ENCODE measurements at places on chromosomes 2 and 18.

DNA sequence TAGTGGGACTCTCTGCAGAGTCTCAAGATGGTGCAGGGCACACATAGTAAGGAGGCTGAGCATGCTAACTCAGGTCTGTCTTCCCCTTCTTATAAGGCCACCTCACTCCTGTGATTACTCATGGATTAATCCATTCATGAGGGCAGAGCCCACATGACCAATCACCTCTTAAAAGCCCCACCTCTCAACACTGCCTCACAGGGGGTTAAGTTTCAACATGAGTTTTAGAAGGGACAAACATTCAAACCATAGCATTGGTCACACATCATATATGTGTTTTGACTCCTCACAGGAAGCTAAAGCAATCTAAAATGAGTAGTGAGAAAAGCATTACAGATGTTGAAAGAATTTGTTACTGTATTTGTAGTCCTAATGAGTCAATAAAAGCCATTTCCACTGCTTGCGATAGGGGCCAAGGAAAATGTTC, 57.5 kb downstream of the DTNA start:
- no peak overlapping the region for H3K27ac ChIP-seq
- no peaks in the 10 kb centered on the region for H3K36me3 ChIP-seq
- no peaks in the 10 kb centered on the region for H3K4me1 ChIP-seq
- peaks cover 2% of the 10 kb centered on the region for H3K27me3 ChIP-seq

- H3K4me1 ChIP-seq = peaks cover 7% of the 10 kb centered on the region
- no peak overlapping the region for H3K27ac ChIP-seq
- no peak overlapping the region for H3K4me3 ChIP-seq
- H3K27me3 ChIP-seq = peaks cover 3% of the 10 kb centered on the region
Observed at GRCh38 chr18:23207191-23207955, 72.1 kb downstream of the CABLES1 start.

DNA sequence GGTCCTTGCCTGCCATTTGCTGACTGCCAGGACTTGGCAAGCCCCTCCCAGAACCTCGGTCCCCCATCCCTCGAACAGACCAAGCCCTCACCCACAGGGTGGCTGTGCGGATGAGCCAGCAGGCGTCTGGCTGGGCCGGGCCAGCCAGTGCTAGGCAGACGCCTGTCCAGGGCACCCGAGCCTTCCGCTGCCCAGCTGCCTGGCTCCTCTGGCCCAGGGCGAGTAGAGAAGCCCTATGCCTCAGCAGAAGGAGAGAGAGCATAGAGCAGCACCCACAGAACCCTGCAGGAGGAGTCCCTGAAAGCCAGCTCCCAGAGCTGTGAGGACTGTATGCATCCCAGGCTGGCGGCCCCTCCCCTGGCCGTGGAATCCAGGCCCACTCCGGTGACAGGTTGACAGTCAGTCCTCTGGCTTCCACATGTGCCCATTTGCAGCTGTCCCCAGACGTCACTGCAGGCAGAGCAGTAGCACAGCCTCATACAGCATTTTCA, 62.1 kb upstream of the GLI2 start:
- DNase-seq = no peak
- H3K4me3 ChIP-seq = no peak overlapping the region
- peaks cover 13% of the 10 kb centered on the region for H3K27me3 ChIP-seq
- H3K36me3 ChIP-seq = no peaks in the 10 kb centered on the region
- no peak overlapping the region for H3K27ac ChIP-seq

- H3K36me3 ChIP-seq = no peaks in the 10 kb centered on the region
- H3K4me1 ChIP-seq = no peaks in the 10 kb centered on the region
- H3K27ac ChIP-seq = no peak overlapping the region
- no peak for DNase-seq
- no peak overlapping the region for H3K4me3 ChIP-seq
- H3K27me3 ChIP-seq = no peaks in the 10 kb centered on the region
Observed at GRCh38 chr2:150307258-150307657, 180.2 kb downstream of the RND3 start.

- no peak for DNase-seq
- peaks cover 40% of the 10 kb centered on the region for H3K4me1 ChIP-seq
- peak overlapping the region; percentile 31 for H3K27ac ChIP-seq
- peaks cover 10% of the 10 kb centered on the region for H3K36me3 ChIP-seq
Observed at GRCh38 chr2:169761970-169762292, 28.3 kb downstream of the KLHL23 start.

DNA sequence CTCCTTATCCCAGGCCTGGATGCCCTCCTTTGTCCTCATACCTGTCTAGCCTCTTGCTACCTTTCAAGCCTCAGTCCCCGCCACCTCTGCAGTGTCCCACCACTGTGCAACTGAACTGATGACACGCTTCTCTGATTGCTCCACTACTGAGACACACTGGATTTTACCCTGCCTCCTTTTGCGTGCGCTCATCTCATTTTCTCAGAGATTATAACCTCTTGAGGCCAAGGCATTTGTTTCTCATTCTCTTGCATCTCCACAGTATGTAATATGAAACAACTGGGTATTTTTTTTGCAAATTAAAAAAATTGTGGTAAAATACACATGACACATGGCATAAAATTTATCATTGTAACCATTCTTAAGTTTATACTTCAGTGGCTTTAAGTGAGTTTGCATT, 95.4 kb downstream of the PRKCE start:
- DNase-seq = no peak
- H3K4me3 ChIP-seq = no peak overlapping the region
- H3K36me3 ChIP-seq = no peaks in the 10 kb centered on the region

GRCh38 chr18:29181151-29181901, 1004.4 kb upstream of the CDH2 start:
- no peaks in the 10 kb centered on the region for H3K4me1 ChIP-seq
- DNase-seq = no peak
- H3K27me3 ChIP-seq = no peaks in the 10 kb centered on the region
- H3K4me3 ChIP-seq = no peak overlapping the region
- H3K36me3 ChIP-seq = no peaks in the 10 kb centered on the region
- no peak overlapping the region for H3K27ac ChIP-seq

GRCh38 chr2:133936601-133937000, 317.3 kb upstream of the MGAT5 start:
- no peaks in the 10 kb centered on the region for H3K4me1 ChIP-seq
- H3K27me3 ChIP-seq = peaks cover 12% of the 10 kb centered on the region
- no peak overlapping the region for H3K27ac ChIP-seq
- DNase-seq = no peak

DNA sequence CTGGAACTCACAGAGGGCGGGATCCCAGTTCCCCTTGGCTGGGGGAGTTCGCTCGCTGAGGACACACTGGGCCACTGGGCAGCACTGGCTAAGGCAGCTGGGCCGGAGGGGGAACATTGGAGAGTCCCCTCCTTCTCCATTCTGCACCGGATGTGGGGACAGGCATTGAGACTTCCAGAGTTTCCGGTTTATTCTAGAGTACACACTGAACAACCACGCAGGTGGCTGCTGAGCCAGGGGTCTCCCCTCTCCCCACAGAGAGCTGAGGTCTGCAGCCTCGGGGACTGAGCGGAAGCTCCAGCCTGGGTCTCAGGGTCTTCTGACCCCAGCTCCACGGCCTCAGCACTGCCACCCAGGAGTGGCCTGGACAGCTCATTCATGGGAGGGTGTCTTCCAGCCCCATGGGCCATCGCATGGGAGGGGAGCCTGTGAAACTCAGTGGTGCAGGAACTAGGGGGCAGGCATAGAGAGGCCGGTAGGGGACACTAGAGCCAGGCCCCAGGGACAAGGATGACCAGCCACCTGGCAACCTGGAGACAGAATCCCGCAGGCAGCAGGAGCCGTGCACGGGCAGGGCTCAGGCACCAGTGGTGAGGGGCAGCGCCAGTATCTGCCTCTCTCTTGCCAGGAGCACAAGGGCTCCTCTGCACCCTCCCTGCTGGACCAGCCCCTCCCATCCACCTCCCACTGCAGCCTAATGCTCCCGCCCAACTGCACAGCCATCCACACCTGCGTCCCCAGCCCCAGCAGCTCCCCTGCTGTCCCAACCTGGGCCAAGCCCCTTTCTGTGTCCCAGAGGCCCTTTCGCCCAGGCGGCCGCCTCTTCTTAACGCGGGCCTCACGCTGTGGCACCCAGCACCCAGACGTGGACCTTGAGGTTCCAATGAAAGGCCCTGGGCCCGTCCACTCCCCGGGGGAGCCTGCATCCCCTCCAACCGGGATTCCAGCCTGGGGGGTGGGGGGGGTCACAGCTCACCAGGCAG, 45.1 kb upstream of the GPC1 start:
- no peaks in the 10 kb centered on the region for H3K36me3 ChIP-seq
- DNase-seq = no peak
- H3K27ac ChIP-seq = peak overlapping the region; percentile 39
- peaks cover 18% of the 10 kb centered on the region for H3K4me1 ChIP-seq

DNA sequence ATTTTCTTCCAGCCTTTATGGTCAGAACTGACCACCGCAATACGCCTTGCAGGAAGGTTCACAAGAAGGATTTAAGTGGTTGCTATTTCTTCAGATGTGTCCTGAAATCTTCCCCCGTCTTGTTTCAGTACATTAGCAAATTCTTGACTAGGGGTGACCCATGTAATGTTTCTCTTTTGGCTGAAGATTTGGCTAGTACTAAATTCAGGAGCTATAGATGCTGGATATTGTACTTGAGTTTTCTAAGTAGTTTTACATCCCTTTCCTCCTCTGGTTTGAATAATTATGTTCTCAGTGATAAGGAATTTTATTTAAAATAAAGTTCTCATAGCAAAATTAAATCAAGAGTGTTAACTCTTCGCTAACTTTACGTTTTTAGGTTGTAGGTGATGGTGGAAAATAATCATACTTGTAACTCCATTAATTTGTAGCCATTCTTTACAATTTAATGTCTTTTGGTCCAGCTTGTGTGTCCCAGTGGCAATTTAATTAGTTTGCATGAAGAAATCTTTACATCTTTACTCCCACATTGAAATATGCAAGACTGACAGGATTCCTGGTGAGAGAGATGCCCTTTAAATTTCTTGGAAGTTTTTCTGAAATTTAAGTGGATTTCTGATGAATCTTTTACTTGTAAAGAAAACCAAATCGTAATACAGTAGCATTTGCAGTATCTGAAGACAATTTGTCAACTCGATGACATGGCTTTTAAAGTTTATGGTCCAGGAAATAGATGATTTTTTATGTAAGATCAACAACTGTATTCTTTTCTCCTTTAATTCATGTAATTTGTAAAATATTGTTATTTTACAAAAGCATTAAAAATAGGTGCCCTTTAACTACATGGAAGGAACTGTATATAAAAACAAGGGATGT, 2.8 kb downstream of the PHLPP1 start:
- H3K27ac ChIP-seq = no peak overlapping the region
- no peak for DNase-seq
- H3K4me3 ChIP-seq = peak overlapping the region; percentile 62
- peaks cover 24% of the 10 kb centered on the region for H3K4me1 ChIP-seq

GRCh38 chr18:22189449-22190166, 20.2 kb downstream of the GATA6 start:
- no peak overlapping the region for H3K27ac ChIP-seq
- DNase-seq = no peak
- no peak overlapping the region for H3K4me3 ChIP-seq
- H3K36me3 ChIP-seq = no peaks in the 10 kb centered on the region
- no peaks in the 10 kb centered on the region for H3K4me1 ChIP-seq
- H3K27me3 ChIP-seq = peaks cover 14% of the 10 kb centered on the region

GRCh38 chr18:37965572-37965970, 400.0 kb upstream of the CELF4 start:
- H3K4me3 ChIP-seq = no peak overlapping the region
- no peaks in the 10 kb centered on the region for H3K36me3 ChIP-seq
- H3K27ac ChIP-seq = no peak overlapping the region

DNA sequence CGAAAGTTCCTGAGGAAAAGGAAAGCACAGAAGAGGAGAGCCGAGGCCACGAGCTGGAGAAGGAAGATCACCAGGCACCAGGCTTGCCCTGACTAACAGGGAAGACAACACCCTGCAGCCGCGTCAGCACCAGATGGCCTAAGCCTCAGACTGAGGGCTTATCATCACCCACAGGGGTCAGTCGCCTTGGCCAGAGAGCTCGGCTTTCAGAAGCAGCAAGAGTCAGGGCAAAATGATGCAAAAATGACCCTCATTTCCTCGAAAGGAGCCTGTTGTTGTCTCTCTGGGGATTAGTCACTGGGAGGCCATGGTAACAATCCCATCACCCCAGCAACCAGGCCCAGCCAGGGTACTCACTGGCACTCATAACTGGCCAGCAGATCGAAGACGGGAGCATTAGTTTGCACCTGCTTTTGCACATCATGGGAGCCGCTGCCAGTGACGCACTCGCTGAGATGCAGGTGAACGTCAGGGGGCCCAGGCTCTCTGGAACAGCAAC, 42.7 kb upstream of the ZFP36L2 start:
- no peaks in the 10 kb centered on the region for H3K27me3 ChIP-seq
- no peak overlapping the region for H3K4me3 ChIP-seq
- no peak overlapping the region for H3K27ac ChIP-seq
- DNase-seq = no peak
- H3K36me3 ChIP-seq = no peaks in the 10 kb centered on the region

DNA sequence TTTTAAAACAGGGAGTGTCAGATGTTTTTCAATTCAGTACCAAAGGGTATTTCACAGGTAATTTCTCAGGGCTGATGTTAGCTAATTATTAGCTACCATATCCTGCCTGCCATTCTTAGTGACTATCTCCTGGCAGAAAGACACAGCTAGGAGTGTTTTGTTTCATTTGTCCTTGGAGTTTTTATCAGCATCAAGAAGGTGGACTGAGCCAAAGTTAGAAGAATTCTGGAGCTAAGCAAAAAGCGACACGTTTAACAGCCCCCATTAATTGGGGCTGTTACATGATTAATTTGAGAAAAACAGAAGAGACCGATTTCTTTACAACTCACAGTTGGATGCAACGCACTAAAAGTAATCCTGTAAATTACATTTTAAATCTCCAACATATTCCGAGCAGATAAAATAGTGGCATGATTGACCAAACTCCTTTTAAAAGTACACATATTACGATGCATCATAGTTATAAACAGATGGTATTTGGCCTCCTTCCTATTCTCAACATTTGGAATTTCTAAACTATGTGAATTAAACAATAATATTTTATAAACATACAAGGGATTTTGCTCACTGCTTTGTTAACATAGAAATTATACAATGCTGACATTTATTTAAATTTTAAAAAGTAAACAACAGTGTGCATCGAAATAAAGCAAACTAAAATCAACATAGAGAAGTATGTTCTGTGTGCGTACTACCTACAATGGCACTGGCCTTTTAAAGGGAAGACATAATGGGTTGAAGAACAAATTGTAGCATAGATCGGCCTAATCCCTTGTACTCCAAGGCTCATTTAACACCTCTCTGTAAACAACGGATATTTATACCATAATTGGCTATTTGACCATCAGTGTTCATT, 585.1 kb downstream of the ZEB2 start:
- peaks cover 58% of the 10 kb centered on the region for H3K27me3 ChIP-seq
- no peaks in the 10 kb centered on the region for H3K36me3 ChIP-seq
- no peak overlapping the region for H3K4me3 ChIP-seq
- no peak overlapping the region for H3K27ac ChIP-seq
- no peak for DNase-seq

Data from activated CD8-positive, alpha-beta T cell treated with anti-CD3 and anti-CD28 coated beads, Interleukin-2, amount 10 ng/mL, durations not matched to agents 7 days and 5 days (primary cell).